ENCODE measurements at places on chromosomes 6 and 20. TPM values are rescaled to one million over a fixed set of nuclear protein-coding genes. Genes with fewer than 3 reads are reported as not detected.

GRCh38 chr6:13075141-13075845 lies 253.0 kb downstream of the TBC1D7 start:
- no peak for DNase-seq

DNA sequence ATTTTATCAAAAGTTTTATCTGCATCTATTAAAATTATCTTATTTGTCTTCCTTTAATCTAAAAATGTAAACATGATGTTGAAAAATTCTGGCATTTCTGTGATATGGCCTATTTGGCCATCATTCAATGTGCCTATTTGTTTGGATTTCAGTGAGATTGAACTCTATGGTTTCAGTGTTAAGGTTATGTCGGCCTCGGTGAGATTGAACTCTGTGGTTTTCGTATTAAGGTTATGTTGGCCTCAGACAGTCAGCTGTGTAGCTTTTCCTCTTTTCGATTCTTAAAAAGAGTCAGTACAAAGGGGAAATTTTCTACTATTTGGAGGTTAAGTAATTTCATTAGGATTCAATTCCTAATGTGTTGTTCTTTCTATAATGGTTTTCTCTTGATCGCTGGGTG lies 320.6 kb downstream of the PACRG start:
- DNase-seq, result no peak

DNA sequence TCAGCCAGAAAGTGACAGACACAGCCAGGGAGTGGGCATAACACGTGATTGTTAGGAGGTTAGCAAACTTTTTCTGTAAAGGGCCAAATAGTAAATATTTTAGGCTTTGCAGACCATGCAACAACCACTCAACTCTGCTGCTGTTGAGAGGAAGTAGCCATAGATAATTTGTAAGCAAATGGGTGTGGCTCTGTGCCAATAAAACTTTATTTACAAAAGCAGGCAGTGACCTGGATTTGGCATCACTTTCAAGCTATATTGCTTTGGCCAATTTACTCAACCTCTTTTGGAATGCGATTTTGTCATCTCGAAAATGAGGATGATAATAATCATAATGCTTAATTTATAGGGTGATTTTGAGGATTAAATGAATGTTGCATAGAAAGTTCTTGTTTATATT lies 152.6 kb downstream of the TSHZ2 start:
- DNase-seq, result no peak

DNA sequence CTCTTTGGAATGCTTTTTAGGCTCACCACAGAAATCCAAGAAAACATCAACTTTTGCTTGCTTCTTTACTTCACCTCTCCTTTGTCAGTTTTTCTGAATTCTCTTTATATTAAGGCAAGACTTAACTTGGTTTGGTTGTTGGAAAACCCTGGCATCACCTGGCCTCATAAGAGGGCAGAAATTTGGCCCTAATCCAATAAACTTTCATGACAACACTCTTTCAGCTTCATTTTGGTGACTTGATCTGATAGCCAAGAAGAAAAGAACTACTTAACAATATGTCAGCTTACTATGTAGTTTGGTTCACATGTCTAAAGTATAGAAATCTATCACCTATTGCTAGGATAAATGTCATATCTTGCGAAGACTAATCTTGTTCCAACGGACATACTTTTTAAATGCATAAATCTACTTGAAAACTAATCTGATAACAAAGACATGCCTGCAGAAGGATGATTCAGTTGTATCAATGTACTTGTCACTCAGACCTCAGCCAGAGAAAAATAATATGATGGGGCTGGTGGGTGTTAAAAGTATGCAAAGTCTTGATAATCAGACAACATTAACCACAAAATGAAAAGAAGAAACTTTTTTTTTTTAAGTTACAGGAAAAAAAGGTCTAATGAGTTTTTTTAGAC lies 19.3 kb upstream of the HBS1L start:
- no peak for DNase-seq

Gene F13A1
- total RNA-seq, result 494 TPM

- no peak for DNase-seq
Measured at GRCh38 chr6:34544052-34544604, 12.0 kb downstream of the SPDEF start.

Gene TDP2
- 32.8 TPM for total RNA-seq

DNA sequence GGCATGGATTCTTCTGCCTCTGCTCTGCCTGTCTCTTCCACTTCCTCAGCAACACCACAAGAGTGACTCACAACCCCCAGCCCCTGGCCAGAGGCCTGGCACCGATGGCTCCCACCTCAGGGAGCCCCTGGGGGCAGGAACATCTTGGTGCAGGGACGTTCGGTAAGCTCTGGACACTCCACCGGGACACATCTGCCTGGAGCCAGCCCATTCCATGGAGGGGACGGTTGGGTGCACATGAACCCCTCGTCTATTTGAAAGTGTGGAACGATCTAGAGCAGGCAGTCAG lies 246.5 kb downstream of the ERMARD start:
- no peak for DNase-seq

- DNase-seq, result no peak
Measured at GRCh38 chr6:37265860-37266259, 7.9 kb upstream of the TMEM217 start.

Gene ROS1
- not detected for total RNA-seq

GRCh38 chr6:149651056-149651455 lies 2.5 kb upstream of the KATNA1 start:
- DNase-seq, result no peak

GRCh38 chr20:22716821-22717351 lies 132.5 kb upstream of the FOXA2 start:
- DNase-seq, result no peak

Gene NPBWR2
- total RNA-seq, result not detected

DNA sequence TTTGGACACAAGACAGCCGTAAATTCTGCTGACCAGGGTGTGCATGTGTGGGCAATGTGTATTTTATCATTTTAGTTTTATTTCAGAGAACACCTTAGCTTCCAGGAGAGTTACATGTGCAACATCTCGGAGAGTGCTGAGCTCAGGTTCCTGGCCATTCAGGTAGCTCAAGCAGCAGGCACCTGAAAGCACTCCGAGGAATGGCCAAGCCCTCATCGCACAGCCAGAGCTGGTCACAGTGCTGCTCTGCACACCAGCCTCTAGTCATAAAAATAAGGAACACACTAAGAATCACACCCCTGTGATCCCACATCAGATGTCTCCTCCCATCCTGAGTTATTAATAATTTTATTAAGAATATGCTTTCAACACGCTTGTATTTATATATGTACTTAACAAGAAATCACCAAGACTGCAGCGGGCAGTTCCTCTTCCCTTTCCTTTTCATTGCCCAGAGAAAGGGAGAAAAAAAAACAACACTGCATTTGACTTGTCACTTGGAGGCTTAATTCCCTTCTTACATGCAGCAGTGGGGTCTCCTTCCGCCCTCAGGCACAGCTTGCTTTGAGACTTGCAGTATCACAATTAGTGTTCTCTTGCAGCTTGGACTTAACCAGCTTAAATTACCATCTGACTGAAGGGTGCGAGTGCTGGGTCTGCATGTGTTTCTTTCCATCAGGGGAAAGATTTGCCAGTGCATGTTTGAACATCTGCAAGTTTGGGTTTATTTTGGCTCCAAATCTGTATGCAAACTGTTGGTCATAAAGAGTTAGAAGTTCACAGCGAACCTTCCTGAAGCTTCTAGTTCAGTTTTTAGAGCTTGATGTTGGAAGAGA lies 36.0 kb upstream of the IRF4 start:
- DNase-seq, result peak; percentile 45

Gene TSHZ2
- 34.6 TPM for total RNA-seq

GRCh38 chr20:38001981-38002380 lies 31.3 kb downstream of the TTI1 start:
- DNase-seq, result no peak

DNA sequence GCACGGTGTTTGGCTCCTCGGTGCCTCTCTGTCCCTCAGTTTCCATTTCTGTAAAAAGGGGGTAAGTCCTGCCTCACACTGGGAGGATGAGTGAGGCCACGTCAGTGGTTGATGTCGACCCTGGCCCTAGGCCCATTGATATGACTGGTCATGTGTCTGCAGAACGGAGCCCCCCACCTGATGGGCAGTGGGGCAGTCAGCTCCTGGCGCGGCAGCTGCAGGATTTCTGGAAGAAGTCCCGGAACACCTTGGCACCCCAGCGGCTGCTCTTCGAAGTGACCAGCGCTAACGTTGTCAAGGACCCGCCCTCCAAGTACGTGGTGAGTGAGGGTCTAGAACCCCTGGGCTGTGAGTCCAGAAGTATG lies 1.2 kb downstream of the SNX21 start:
- DNase-seq, result no peak

DNA sequence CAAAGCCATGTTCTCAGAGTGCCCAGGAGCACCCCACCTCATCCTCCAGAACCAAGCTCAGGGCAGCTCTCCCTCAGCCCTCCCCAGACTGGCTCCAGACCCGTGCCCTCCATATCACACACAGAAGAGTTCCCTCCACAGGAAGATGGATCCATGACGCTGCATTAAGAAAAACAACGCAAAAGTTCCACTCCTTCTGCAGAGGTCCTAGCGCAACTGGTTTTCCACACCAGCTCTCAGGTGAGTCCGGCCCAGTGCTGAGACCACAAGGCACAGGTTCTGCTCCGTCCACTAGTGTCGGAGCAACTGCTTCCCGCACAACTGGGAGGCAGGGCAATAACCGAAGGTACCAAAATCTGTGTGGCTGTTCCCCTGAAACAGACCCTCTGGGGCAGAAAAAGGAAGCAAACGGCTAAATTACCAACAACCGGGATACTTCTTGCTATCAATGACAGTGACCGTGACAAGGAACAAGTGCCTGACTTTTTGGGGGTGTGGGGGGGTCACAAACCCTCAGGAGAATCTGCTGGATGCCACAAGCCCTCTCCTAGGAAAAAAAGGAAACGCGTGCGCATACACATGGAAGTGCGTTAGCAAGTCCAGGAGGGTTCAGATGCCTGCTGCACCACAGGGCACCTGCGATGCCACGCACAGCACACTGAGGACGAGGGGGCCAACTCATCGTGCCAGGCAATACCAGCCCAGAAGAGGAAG lies 49.2 kb downstream of the MYH7B start:
- peak; percentile 40 for DNase-seq

Gene FAM217A
- not detected for total RNA-seq

Gene ITPA
- 31.1 TPM for total RNA-seq

Gene MICB
- 2.9 TPM for total RNA-seq

- DNase-seq, result no peak
Measured at GRCh38 chr6:28282926-28283325, 1.6 kb downstream of the PGBD1 start.

Gene TRIM40
- not detected for total RNA-seq

DNA sequence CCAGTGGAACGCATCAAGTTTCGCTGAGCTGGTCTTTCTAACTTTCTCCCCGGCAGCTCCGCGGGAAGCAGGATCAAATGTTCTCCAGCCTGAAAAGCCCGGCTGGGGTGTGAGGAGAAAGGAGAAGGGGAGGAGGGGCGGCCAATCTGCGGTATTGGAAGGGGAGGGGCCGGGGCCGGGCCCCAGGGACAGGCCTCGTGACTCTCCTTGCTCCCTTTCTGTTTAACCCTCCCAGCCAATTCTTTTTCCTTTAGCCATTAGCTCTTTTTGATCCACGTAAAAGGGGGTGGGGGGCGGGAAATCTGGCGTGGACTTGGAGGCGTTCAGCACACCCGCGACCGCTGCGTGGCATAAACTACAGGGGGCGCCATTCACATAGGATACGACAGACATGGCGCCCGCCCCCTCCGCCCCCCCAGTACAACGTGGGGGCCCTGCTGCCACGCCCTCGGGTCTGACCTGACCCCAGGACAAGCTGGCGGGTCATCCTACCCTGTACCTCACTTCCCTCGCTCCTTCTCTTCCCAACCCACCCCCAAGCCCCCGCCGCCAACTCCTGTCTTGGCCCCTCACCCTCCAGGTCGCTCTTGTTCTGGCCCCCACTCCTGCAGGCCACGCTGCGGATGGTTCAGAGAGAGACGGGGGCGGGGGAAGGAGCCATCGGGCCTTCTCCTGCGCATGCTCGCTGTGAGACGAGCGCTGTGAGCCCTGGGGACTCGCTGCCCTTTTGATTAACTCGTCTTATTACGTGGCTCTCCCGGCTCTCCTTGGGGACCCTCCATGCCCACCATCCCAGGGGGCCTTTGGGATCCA lies 7.8 kb upstream of the MDGA1 start:
- DNase-seq, result peak; percentile 94

DNA sequence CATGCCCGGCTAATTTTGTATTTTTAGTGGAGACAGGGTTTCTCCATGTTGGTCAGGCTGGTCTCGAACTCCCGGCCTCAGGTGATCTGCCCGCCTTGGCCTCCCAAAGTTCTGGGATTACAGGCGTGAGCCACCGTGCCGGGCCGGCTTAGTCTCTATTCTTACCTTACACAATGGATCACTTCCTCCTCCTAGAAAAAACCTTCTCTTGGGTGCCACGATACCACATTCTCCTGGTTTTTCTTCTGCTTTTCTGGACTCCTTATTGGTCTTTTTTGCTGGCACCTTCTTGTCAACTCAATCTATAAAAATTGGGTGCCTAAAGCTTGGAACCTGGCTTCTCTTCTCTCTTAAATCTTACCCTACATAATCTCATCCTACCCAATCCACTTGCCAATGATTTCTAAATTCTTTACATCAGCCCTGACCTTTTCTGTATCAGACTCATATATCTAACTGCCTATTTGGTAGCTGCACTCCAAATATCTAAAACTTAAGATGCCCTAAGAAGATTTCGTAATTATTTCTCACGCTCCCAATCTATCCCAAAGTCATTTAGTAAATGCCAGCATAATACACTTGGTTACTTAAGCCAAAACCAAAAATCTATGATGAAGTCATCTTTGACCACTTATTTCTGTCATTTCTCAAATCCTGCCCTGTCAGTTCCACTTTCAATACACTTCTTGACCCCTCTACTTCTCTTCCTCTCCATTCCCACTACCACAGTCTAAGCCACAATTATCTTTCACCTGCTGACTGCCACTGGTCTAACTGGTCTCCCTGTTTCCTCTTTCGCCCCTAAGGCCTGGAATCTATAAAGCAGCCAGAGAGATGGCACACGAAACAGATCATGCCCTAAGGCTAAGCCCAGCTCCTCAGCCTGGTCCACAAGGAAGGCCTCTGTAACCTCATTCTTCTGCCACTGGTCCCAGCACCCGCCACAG lies 43.2 kb downstream of the ELMO2 start:
- DNase-seq, result no peak

DNA sequence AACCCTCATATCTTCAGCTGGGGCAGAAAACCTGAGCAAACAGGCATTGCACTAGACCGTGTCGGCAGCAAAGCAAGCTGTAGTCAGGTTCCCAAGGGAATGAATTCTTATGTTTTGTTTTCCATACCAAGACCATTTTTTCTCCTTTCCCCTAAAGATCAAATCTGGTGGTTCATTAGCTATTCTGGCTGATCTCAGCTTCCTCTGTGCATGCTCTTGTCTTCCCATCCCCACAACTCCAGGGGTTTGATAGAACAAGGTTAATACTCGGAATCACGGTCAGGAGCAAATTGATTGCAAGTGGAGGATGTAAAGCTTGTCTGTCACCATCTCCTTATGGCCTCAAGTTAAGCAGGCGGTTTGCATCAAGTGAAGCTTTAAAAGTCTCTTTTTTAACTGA lies 778.8 kb downstream of the KIF16B start:
- no peak for DNase-seq

Gene HDGFL1
- not detected for total RNA-seq

DNA sequence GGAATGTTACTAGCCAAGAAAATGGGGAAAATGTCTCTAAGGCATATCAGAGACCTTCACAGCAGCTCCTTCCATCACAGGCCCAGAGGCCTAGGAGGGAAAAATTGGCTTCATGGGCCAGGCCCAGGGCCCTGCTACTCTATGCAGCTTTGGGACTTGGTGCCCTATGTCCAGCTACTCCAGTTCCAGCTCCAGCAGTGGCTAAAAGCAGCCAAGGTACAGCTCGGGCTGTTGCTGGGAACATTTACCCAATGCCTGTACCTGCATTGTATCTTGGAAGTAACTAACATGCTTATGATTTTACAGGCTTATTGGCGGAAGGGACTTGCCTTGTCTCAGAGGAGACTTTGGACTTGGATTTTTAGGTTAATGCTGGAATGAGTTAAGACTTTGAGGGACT lies 390.6 kb downstream of the GRIK2 start:
- peak; percentile 50 for DNase-seq

Measured in posterior vena cava (tissue), 2 donors.